Breast epithelium (tissue), 4 donors: ENCODE measurements at places on chromosomes 4 and X.

DNA sequence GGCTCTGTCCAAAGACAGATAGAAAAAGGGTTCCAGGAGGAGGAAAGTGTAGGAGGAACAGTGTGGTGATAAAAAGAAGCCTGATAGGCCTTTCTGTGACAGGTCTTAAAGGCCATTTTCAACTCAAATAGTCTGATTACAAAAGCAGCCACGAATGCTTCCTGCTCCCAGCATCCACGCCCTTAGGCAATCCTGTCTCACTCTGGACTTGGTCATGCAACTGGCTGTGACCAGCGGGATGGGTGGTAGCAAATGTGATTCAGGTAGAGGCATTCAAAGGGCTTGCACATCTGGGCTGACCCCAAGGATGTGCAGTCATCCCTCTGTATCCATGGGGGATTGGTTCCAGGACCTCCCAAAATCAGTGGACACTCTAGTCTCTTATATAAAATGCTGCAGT is 14.4 kb upstream of the SEPSECS start:
- DNase-seq = no peak

GRCh38 chr4:145934434-145935047 is 4.1 kb downstream of the ZNF827 start:
- no peak for DNase-seq

GRCh38 chr4:73683456-73683855 is 56.9 kb upstream of the CXCL8 start:
- DNase-seq = no peak

DNA sequence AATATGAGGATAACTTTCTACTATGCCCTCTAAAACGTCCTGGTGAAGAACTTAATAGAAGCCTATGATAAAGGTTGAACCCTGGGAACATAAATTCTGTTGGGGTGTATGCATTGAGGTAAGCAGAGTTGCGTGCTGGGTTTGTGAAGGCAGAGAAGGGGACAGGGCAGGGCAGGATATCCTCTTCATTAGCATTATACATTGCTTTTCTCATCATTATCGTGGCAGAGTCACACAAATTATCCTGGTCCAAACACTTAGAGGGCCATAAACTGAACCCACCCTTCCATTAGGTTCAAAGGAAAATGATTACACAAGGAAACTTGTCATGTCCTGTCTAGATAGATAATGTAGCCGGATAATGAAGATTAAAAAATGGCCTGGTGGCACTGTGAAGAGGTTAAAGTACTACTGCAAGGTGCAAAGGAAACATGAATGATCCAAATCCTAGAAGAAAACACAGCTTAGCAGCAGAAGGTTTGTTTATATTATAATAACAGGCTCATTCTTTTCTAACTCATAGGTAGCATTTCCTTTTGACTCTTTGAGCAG is 189.1 kb downstream of the SPCS3 start:
- DNase-seq = no peak

- DNase-seq = no peak
Measured at GRCh38 chr4:19693936-19694570, 557.7 kb upstream of the SLIT2 start.

DNA sequence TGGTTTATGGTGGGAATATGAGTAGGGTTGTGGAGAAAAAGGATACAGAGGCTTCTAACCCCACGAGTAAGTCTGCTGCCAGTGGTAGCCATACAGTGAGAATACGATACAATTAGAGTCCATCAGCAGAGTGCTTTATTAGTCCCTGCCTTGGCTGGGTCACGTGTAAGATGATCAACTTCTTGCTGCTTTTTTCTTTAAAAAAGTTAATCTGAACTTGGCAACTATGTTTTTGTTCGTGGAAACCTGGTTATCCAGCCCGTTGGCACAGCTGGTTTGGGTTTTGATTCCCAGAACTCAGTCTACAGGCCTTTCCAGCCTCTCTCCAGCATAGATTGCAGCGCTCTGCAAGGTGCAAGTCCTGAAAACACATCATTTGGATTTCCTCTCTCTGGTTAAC is 53.1 kb upstream of the LSM6 start:
- DNase-seq = no peak

DNA sequence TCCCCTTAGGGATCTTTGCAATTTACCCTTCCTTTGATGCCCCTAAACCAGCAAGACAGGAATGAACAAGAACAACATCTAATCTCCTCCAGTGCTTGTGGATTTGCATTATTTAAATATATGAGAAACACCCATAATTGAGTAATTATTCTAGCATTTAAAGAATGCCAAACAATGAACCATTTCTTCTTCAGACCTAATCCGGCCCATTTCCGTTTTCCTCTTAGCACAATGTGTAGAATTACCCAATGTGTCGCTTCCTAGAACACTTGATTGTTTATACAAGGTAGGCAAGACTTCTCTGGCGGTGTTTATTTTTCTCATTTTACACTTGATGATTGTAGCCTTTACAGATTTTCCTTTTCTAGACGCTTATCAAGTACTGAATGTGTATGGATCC is 43.5 kb downstream of the CLDN34 start:
- DNase-seq = no peak

DNA sequence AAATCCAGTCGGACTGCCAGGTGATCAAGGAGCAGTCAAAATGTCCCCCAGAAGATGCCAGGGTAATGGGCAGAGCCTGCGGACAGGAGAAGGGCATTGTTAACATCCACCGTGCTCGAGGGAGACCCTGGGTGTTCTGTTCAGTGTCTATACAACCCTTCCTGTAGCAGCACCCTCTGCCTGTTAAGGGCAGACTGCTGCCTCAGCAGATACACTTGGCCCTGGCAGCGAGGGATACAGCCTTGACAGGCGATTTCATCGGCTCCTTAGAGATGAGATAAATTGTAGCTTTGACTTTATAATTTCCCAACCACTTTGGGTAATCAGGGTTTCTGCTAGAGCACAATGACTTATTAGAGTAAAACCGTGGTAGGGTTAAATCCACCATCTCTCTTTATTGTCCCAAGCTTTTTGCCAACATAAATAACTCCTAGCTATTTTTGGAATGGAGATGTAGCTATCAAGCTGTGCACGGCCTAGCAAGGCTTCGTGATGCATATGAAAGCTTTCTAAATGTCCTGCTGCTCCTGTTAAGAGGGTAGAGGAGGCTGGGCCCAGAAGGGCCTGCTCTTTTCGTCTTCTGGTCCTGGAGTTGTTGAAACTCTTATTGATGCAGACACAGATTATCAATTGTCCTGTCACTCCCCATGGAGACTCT is 195.9 kb downstream of the CPEB2 start:
- DNase-seq = no peak

- DNase-seq = peak; percentile 32
Measured at GRCh38 chrX:150365051-150365989, 2.2 kb downstream of the MAMLD1 start.

DNA sequence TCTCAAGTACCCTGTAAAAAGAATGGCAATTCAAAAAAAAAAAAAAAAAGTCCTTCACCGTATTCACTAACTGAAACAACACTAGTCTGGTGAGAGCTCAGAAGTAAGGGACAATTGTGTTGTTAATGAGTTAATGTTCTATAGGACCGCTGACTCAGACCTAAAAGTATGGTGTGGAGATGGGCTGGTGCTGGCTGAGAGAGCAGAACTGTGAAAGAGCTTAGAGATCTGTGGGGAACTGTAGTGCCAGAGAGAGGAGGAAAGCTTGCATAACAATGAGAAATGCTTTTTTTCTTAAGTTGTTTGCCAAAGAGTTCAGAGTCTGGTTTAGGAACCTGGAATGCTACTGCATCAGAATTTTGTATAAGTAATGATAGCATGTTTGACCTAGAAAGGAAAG is 65.1 kb downstream of the LHFPL1 start:
- DNase-seq = no peak

DNA sequence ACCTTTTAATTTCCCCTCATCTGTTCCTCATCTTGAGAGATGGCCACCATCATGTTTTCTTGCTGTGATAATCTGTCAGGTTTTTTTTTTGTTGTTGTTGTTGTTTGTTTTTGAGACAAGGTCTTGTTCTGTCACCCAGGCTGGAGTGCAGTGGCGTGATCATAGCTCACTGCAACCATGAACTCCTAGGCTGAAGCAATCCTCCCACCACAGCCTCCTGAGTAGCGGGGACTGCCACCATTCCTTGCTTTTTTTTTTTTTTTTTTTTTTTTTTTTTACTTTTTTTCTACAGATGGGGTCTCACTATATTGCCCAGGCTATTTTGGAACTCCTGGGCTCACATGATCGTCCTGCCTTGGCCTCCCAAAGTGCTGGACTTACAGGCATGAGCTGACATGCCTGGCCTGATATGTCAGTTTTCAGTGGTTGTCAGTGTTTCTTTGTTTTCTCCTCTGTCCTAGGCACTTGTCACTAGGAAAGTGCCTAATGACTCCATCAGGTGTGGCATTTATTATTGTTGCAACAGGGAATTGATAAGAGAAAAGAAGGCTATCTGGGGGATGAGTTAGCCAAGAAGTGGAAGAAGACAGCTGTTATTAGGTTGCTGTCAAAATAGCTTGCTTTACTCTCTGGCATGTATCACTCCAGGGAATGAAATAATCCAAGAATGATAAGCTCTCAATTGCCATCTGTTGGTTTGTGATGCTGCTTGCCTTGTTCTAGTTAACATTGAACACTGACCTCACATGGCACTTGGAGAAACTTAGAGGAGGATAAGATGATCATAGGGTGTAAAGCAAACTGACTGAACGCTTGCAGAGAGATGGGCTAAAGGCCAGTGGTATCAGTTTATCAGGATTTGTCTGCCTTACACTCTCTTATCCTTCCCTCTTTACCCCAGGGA is 41.7 kb downstream of the TMEM164 start:
- DNase-seq = no peak

DNA sequence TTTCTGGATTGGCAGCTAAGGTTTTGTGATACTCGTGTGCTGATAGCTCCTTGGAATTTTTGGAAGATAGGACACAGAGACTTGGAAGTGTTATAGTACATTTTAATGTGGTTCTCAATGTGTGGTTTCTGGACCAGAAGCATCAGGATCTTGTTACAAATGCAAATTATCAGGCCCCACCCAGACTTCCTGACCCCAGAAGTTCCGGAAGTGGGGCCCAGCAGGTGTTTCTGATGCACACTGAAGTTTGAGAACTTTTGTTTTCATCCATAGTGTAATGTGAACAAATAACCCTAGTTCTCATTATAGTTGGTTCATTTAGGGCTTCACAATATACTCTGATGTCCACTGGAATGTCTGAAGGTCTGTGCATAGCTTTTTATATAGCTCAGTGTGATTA is 49.6 kb downstream of the LAMP2 start:
- DNase-seq = no peak

GRCh38 chr4:177427192-177427591 is 15.0 kb downstream of the AGA start:
- DNase-seq = no peak

- no peak for DNase-seq
Measured at GRCh38 chrX:38879631-38880220, 78.5 kb downstream of the MID1IP1 start.

DNA sequence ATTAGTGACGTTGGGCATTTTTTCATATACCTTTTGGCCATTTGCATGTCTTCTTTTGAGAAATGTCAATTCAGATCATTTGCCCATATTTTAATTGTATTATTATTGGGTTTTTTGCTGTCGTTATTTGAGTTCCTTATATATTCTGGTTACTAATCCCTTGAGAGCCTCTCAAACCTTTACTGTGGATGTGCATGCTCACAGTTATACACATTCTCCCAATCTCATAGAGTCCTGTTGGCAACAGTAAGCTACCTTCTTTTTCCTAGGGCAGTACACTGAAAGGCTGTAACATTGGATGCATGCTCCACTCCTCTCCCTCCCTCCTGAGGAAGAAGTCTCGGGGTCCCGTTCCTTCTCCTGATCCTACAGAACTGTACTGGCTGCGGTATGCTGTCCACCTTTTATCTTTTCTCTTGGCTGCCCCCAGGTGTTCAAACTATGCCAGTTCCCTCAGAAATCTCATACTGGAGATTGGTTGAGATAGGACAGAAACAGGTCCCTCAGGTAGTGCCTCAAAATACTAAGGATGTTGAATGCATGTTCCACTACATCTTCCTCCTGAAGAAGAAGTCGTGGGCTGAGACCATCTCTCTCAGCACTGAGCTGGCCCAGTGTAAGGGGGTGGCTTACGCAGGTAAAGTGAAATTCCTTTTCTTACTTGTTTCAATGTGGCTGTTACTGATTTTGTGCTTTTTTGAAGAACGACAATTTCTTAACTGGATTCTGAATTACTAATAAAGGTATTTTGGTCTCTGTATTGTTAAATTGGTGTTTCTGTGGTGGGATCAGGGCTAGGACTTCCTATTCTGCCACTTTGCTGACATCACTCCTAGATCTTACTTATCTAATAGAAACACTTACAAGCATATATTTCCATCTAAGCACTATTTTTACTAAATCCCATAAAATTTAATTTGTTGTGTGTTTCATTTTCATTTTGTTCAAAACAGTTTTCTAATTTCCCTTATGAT is 145.4 kb upstream of the HUWE1 start:
- DNase-seq = no peak

DNA sequence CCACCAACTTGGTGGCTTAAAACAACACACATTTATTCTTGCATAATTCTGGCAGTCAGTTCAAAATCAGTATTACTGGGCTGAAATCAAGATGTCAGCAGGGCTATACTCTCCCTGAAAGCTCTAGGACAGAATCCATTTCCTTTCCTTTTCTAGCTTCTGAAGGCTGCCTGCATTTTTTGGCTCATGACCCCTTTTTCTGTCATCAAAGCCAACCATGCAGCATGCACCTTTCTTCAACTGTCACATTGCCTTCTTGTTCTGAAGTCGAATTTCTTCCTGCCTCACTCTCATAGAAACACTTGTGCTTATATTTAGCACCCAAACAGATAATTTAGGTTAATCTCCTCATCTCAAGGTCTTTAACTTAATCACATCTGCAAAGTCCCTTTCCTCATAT is 79.8 kb upstream of the PPP1R2C start:
- DNase-seq = no peak

- no peak for DNase-seq
Measured at GRCh38 chr4:1534876-1535526, 128.8 kb upstream of the NKX1-1 start.

DNA sequence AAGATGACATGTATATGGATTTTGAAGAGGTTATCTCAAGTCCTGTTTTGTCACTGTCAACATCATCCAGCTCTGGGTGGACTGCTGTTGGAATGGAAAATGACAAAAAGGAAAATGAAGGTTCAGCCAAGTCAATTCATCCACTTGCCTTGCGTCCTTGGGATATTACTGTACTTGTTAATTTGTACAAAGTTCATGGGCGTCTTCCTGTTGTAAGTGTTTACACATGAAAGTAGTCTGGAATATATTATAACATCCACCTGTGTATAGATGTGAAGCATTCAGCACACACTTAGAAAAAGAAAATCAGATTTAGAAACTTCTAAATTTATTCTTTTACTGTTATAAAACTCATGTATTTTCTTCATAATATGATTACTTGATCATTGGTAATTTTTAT is 67.2 kb downstream of the BLTP1 start:
- DNase-seq = no peak

- DNase-seq = no peak
Measured at GRCh38 chrX:125089761-125090445, 229.8 kb upstream of the TEX13C start.

GRCh38 chr4:56169061-56169460 is 218.2 kb downstream of the AASDH start:
- DNase-seq = no peak
